ENCODE measurements at places on chromosomes 16 and 17. TPM values are rescaled to one million over a fixed set of nuclear protein-coding genes. Genes with fewer than 3 reads are reported as not detected.

GRCh38 chr17:75049057-75049456, 2.0 kb downstream of the KCTD2 start:
- DNase-seq: no peak
- peaks cover 8% of the 10 kb centered on the region for H3K36me3 ChIP-seq
- H3K27me3 ChIP-seq: no peaks in the 10 kb centered on the region
- no peak overlapping the region for H3K4me3 ChIP-seq

DNA sequence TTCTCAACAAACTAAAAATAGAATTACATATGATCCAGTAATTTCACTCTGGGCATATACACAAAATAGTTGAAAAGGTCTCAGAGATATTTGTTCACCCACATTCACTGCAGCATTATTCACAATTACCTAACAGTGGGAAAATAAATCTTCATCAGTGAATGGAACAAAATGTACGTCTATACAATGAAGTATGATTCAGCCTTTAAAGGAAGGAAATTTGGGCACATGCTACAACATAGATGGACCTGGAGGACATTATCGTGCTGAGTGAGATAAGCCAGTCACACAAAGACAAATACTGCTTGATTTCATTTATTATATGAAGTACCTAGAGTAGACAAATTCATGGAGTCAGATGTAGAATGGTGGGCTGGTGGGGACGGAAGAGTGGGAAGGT, 47.0 kb downstream of the MFSD11 start:
- no peaks in the 10 kb centered on the region for H3K4me1 ChIP-seq
- H3K36me3 ChIP-seq: peaks cover 2% of the 10 kb centered on the region

DNA sequence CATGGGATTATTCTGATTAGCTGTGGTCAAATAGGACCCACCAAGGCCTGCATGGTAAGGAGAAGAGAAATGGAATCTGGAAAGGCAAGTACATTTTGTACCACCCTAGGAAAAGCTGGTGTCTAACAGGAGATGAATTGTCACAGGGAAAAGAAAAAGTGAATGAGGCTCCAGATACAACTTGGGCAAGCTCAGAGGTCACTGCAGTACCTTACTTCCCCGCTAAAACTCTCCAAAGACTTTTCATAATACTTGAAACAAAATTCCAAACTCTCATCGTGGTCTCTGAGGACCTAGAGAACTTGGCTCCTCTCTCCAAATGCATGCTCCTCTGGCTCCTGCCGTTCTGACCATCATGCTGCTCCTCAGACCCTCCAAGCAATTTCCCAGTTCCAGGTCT, 262.8 kb downstream of the GRIN2A start:
- no peak for DNase-seq
- H3K27ac ChIP-seq: no peak overlapping the region
- H3K27me3 ChIP-seq: no peaks in the 10 kb centered on the region
- no peak overlapping the region for H3K4me3 ChIP-seq
- H3K36me3 ChIP-seq: no peaks in the 10 kb centered on the region

- peaks cover 10% of the 10 kb centered on the region for H3K4me1 ChIP-seq
- H3K27ac ChIP-seq: no peak overlapping the region
- no peaks in the 10 kb centered on the region for H3K36me3 ChIP-seq
- no peaks in the 10 kb centered on the region for H3K27me3 ChIP-seq
These were observed 28.3 kb downstream of the ARSG start for GRCh38 chr17:68319410-68320162.

- no peaks in the 10 kb centered on the region for H3K27me3 ChIP-seq
- H3K27ac ChIP-seq: no peak overlapping the region
- peaks cover 20% of the 10 kb centered on the region for H3K4me1 ChIP-seq
- H3K4me3 ChIP-seq: no peak overlapping the region
These were observed 231.2 kb downstream of the KATNIP start for GRCh38 chr16:27781195-27781524.

Gene RNF40
- 85.4 TPM for total RNA-seq
